Stimulated activated CD8-positive, alpha-beta memory T cell treated with anti-CD3 and anti-CD28 coated beads, Interleukin-2, amount 100 ng/mL, for 1 hour (primary cell): ENCODE measurements at places on chromosomes 4 and X.

DNA sequence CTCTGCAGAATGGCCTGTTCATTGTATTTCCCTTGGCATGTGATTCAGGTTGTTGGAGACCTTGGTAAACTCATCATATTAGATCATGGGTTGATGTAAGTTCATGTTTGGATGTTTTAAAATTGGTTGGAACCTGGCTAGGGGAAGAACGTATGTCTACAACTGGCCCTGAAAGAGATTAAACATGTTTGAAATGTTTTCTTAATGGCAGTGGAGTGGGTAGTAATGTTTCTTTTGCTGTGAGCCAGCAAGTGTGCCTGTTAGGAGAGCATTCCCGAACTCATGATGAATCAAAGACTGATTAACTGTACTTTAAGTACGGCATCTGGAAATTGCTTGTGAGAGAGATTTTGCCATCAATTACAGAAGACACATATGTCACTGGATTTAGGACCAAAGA, 44.5 kb upstream of the SLC4A4 start:
- DNase-seq = no peak

DNA sequence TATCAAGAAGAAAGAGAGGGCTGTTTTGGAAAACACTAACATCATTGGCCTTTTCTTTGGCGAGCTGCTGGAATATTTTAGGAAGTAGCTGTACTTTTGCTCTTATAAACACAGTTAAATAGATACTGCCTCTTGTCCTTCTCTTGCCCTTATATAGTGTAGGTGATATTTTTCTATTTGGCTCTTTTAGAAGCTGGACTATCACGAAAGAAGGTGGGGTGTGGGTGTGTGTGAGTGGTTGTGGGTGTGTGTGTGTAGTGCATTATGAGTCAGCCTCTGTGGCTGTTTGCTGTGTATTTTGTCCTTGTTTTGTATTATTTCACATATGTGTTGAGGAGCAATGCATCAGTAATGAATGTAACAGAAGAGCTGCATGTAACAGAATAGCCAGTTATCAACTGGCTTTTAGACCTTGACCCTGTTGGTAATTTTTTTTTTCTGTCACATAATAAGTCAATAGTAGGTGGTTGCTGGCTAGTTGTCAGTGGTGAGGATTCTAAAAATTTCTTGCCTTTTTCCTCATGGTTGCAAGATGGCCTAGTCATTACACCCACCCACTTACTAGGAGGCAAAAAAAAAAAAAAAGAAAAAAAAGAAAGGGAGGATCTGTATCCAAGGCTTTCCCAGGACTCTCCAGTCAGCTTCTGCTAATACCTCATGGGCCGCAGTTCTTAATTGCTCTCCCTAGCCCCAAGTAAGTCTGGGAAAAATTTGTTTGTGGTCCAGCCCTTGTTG, 23.8 kb downstream of the ARHGAP10 start:
- no peak for DNase-seq

DNA sequence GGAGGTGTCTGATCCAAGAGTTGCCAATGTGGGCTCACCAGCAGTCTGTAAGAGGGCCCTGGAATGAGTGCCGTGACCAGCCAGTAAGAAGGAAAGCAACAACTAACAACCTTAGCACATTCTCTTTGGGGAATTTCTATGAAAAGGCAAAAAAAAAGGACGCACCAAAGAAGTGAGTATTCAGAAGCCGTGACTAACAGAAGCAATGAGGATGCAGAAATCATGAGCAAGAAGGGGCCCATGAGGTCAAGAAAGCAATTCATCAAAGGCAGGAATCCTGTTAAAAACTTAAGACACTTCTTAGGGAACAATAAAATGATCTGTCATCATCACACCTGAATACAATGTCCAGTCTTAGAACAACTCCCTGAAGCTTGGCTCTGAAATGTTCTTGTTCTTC, 260.5 kb downstream of the RAPGEF2 start:
- DNase-seq = no peak

DNA sequence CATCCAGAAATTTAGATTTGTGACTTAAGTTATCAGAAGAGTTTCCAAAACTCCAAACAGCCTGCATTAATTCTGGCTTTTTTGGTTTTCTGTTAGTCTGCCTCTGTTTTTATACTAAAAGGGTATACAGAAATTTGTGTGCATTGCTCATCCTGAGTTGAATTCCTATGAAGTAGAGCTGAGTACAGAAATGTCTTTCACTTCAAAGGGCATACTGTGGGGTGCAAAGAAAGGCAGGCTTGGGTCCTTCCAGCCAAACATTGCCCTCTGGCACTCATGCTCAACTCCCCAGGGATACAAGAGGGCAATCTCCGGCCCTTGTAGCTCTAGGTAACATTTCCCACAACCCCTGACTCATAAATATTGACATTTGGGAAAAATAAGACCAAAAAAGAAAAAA, 27.6 kb upstream of the TMEM184C start:
- DNase-seq = no peak

GRCh38 chr4:37243051-37243450, 1.5 kb upstream of the NWD2 start:
- DNase-seq = no peak

DNA sequence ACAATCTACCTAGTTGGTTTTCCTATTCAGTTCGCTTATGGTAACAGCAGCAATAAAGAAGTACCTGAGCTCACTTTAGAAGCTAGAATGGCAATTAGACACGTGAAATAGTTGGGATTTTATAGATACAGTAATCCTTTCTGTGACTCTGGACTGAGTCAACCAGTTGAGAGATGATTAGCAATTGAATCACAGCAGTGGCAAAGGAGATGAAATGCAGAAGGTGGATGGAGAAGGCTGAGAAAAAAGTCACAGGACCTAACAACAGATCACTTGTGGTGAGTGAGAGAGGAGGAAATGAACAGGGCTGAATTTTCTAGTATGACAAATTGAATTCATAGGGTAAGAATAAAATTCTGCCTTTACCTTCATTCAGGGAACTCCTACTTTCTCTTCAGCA, 197.1 kb upstream of the MAGEB18 start:
- DNase-seq = no peak

DNA sequence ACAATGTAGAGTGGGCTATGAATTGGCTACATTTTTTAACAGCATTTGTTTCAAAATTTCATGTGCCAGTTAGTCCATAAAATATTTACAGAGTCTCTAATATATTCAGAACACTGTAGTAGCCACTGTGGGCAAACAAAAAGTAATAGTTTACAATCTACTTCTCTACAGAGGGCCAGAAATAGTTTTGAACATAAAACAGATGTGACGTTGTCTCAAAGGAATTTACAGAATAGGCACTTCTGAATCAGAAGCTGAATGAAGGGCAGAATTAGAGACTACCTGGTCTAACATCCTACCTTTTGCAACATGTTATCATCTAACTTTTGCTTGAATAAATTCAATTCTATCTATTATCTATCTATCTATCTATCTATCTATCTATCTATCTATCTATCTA, 811.9 kb upstream of the EPHA5 start:
- no peak for DNase-seq
